ENCODE measurements at places on chromosomes 16 and 17.

GRCh38 chr16:30786936-30787612 is at the start of gene ZNF629:
Gene ZNF629, minus strand, starts transcription at chr16:30787205. Its CDS starts 2,723 bp downstream, at chr16:30784482.
- no peak for DNase-seq

DNA sequence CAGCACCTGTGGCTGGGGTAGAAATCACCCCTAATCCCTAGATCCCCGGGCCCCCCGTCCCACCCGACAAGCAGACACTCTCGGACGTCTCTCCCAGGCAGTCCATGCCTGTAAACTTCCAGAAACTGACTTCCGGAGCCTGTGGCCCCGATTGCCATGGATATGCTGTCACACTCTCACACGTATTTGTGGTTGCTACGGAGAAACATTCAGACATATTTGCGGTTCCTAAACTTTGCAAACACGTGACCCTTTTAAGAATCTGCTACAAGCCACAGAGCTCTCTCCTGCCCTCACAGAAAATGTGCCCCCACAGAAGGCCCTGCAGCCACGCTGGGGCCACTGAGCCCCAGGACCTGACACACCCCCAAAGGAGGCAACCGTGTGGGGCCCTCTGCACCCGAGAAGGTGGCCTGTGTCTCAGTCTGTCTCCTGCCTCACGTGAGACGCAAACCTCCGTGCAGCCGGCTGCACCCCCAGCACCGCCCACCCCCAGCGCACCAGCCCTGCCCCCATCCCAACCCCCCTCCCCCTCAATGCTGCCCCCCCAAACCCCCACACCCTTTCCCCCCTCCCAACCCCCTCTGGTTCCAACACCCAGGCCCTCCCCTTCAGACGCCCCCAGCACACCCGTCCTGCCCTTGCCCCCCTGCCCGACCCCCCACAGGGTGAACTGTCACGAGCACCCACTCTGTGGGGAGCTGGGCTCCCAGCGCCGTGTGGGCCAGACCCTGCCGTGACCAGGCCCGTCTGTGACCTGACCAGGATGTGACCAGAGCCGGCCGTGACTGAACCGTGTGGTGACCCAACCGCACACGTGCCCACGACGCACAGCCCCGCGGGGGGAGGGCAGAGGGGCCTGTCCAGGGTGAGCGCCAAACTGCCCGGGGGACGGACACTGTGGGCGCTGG is 66.3 kb upstream of the METRNL start:
- no peak for DNase-seq

DNA sequence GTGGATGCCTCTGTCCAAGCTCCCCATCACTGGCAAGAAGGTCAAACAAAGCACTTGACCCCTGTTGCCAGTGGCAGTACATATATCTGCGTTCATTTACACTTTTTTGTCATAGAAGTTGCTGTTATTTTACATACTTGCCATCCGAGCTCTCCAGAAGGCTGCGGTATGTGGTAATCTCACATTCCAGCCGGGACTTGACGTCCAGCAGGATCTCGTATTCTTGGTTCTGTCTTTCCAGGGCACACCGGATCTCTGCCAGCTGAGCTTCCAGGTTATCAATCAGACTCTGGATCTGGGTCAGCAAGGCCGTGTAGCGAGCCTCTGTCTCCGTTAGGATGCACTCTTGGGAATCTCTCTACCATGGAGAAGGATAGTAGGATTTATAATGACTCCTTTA is 6.6 kb downstream of the KRT39 start:
- DNase-seq: no peak

GRCh38 chr17:74971842-74972106 is 785 bp downstream of the HID1 start:
- no peak for DNase-seq

GRCh38 chr17:82070611-82071010 is 5.0 kb upstream of the DUS1L start:
- no peak for DNase-seq

- DNase-seq: no peak
These were observed 824 bp upstream of the MPP2 start for GRCh38 chr17:43907998-43908721.

DNA sequence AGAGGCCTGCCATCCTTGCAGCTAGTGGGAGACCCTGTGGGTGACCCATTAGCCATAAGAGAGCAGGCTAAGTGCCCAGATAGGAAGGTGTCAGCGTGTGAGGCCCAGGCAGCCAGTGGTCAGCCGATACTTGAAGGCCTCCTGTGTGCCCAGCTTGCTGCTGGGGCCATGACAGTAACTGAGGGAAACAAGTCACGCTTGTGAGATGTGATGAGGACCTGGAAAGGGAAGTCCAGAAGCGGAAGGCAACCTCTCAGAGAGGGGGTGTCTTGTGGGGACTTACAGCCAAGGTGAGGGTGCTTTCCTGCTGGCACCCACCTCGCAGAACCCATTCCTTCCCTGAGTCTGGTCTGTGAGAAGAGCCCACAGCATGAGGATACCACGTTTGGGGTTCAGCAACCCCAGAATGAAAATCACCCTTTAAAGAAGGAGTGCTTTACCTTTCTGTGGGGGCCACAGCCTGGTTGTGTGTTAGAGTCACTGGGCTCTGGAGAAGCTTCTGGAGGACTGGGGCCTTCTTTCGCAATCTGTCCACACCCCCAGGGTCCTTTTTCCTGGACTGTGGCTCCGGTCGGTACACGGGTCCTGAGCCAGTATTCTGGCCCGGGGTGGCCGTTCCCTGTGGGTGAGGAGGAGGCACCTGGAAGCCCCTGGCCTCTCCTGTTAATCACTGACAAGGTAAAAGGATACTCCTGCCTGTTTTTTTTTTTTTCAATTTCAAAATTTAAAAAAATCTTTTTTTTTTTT is 53.9 kb downstream of the PLCG2 start:
- DNase-seq: no peak

- DNase-seq: no peak
These were observed 40.5 kb downstream of the BEAN1 start for GRCh38 chr16:66467611-66468010.

- no peak for DNase-seq
These were observed 16.4 kb downstream of the NF1 start for GRCh38 chr17:31111183-31111582.

- peak; percentile 56 for DNase-seq
These were observed 1.5 kb downstream of the TNFRSF12A start for GRCh38 chr16:3021449-3022207.

DNA sequence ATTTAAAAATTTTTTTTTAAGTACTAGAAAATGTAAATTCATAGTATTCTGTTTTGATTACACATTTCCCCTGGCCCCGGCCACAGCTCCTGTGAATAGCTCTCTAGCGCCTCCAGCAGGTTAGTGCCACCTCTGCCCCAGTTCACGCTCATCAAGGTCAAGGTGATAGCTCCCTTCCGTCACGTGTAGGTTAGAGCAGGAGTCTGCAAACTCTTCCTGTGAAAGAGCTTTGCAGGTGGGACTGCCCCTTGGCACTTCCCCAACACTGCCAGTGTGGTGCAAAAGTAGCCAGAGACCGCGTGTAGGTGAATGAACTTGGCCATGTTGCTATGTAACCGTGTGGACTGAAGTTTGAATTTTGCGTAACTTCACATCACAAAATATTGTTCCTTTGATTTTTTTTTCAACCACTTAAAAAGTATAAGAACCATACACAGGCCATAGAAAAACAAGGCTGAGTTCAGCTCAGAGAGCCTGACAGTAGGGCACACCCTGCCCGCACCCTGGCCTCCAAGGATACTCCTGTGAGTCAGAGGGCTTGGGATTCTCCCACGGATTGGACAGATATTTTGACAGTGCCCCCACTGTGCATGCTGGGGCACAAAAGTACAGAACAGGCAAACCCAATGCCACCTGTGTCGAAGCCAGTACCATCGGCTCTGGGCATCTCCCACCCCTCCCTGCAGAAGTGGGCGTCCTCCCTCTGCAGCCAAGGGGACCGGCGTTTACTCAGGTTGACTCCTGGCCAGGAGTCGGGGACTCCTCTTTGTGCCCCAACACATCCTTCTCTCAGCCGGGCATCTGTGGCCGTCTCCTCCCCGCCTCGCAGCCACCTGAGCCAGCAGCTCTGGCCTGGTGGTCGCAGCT is 92.0 kb upstream of the CHMP6 start:
- DNase-seq: peak; percentile 63

DNA sequence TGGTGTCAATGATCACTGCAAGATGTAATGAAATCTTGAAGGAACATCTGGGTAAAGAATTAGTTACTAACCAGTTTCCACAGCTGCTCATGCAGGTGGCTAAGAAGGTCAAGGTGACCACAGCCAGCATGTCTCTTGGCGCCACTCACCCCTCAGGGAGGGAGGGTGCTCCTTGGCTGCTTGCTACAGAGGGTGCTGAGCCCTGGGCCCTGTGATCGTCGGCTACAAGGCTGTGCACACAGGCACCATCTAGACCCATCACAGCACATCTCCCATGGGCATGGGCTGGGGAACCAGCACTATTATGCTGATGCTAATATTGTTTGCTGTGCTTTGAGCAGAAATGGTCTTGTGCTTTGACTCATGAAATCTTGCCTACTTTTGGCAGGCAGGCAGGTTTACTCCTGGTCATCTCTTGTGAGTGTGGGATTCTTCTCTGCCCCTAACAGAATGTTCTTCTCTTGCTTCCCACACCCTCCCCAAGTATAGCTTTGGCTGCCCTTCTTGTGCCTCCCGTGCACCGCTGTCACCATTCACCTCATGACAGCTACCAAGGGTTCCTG is 36.4 kb downstream of the TXNDC11 start:
- DNase-seq: no peak

GRCh38 chr16:50293994-50294855 is 27.9 kb downstream of the ADCY7 start:
- DNase-seq: no peak

- no peak for DNase-seq
These were observed 27.6 kb downstream of the HELZ start for GRCh38 chr17:67217446-67217845.

GRCh38 chr17:35870906-35871819 is 2.5 kb upstream of the HEATR9 start:
- no peak for DNase-seq

- DNase-seq: no peak
These were observed 17.1 kb downstream of the SETD6 start for GRCh38 chr16:58532414-58532813.

DNA sequence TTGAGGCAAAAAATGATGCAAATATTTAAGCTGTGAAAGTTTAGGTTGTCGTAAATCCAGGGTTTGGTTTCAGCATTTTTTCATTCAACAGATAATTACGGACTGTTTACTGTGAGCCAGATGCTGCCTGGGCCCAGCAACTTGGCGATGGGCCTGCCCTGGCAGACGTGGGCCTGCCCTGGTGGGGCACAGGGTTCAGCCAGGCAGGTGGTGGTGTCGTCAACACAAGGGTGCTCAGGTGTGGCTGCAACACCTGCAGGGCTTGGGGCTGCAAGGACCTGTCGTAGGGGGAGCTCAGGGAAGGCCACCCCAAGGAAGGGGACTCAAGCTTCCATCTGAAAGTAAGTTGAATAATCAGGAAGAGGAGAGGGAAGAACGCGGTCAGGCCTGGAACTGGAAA is 15.1 kb downstream of the ZC3H18 start:
- DNase-seq: no peak

DNA sequence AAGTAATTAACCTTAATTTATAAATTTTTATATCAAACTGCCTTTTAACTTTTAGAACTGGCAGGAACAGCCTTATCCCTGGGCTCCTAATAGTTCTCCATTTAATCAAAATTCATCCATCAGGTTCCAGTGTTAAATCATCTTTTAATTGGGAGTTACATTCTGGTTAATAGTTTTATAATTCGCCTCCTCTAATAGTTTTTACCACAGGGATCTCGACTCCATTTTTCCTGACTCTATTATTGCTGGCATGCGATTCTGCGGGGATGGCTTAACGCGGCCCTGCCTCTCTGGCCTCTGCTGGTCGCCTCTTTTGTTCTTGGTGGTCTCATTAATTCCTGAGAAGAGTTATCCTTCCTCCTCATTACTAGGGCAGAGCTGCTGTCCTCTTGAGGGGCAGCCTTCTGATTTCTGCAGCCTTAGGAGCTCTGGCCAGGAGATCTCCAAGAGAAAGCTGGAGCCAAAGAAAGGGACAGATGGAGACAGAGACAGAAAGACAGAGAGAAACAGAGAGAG is 71.1 kb downstream of the MRM1 start:
- no peak for DNase-seq

GRCh38 chr16:30602616-30603277 is 7.4 kb downstream of the ZNF689 start:
- no peak for DNase-seq

GRCh38 chr17:63419949-63420867 is 25.9 kb downstream of the CYB561 start:
- no peak for DNase-seq

- DNase-seq: no peak
These were observed 4.7 kb downstream of the SRSF1 start for GRCh38 chr17:58002154-58002948.

GRCh38 chr17:30939051-30939689 is 17.4 kb downstream of the ADAP2 start:
- DNase-seq: no peak

DNA sequence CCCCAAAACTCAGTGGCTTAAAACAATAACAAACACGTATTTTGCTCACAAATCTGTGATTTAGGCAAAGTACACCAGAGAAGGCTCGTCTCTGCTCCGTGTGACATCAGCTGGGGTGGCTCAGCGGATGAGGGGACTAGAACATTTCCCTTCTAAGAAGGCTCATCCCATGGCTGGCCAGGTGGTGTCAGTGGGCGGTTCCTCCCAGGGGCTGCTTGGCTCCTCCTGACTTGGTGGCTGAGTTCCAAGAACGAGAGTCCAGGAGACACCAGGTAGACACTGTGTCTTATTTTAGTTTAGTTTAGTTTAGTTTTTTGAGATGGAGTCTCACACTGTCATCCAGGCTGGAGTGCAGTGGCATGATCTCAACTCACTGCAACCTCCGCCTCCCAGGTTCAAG is 5.6 kb upstream of the CHMP6 start:
- DNase-seq: no peak

- no peak for DNase-seq
These were observed 18.5 kb downstream of the FLYWCH1 start for GRCh38 chr16:2930236-2930635.

GRCh38 chr16:74320707-74321106 is 24.1 kb downstream of the PSMD7 start:
- no peak for DNase-seq

DNA sequence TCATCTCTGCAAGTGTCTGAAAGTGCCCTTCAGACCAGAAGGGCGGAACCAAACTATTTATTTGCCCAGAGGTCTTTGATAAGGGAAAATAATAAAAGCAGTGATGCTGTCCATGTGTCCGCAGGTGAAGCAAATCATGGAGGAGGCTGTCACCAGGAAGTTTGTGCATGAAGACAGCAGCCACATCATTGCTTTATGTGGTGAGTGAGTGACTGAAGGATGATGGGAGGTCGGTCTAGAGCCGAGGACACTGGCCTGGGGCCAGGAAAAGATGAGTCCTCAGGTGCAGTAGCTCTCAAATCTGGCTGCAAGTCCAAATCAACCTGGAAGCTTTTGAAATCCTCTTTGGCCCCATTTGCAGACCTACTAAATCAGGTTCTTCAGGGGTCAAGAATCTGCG is 6.1 kb downstream of the SGSM2 start:
- no peak for DNase-seq

- DNase-seq: no peak
These were observed 56.9 kb upstream of the LGALS9 start for GRCh38 chr17:27573971-27574525.

- DNase-seq: peak; percentile 65
These were observed 1.7 kb upstream of the DLX3 start for GRCh38 chr17:49996495-49997300.
